ENCODE measurements at places on chromosomes 2 and 18.

- DNase-seq, result no peak
These were observed 399.3 kb downstream of the BCL11A start for GRCh38 chr2:60154142-60154541.

DNA sequence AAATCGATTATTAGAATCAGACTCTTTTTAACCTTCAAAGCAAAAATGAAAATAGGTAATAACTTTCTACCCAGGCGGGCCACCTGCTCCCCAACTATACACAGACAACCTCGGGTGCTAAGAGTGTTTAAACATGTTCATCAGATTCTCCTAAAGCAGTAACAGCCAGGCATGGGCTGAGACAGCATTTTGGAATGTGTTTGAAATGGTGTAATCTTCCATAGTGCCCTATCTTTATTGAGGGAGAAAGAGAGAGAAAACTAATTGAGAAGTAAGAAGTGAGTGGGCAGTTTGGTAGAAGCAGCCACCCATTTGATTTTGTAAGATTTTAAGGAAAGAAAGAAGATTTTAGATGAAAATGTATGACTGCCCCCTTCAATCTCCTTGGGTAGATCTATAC lies 196.1 kb upstream of the CTAGE1 start:
- DNase-seq, result no peak

DNA sequence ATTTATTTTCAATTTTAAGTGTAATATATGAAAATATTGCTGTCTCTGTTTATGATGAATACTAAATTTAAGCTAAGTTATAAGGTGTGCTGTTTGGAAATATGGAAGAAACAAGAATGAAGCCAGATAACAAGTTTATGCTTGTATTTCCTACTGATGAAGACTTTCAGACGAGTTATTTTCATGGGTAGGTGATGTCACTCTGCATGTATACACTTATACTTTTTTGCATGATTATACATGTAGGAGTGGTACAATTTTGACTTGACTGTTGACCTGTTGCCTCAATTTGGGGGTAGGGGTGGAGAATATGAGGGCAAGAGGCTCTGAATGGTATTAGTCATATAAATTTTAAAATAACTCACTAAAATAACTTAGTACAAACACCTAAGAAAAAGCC lies 133.7 kb downstream of the HAUS1 start:
- no peak for DNase-seq

DNA sequence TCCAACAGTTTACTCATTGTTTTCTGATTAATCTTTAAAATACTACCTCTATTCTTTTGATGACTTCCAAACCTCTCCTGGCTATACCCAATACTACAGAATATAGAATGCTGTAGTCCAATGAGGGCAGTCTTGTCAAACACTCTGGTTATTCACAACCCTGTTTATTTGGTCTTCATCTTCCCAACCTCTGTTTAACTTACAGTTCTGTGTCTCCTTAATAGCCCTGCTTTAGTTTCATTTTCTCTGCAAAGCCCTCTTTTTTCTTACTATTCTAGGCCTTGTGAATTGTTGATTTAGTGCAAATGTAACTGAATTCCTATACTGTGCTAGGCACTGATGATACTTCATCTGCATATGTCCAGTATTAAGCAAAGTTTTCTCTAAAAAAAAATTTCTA lies 40.0 kb downstream of the ACVR2A start:
- no peak for DNase-seq

GRCh38 chr2:190947141-190947540 lies 66.5 kb downstream of the GLS start:
- DNase-seq, result no peak

DNA sequence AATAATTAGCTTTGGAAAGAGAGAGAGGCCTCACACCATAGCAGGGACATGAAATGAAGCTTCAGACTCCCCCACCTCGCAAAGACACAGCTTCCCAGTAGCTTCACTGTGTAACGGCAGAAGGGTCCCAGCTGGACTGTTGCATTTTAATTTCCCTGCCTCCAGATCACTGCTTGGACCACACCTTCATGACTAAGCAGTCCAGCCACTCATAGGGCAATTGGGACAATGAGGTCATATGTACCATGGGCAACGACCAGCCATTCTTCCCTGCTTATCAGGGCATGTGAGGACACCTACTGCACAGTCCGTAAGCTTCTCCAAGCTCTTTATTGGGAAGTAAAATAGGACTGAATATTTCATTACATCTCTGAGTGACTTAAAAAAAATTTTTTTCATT lies 183.0 kb downstream of the MREG start:
- DNase-seq, result no peak

DNA sequence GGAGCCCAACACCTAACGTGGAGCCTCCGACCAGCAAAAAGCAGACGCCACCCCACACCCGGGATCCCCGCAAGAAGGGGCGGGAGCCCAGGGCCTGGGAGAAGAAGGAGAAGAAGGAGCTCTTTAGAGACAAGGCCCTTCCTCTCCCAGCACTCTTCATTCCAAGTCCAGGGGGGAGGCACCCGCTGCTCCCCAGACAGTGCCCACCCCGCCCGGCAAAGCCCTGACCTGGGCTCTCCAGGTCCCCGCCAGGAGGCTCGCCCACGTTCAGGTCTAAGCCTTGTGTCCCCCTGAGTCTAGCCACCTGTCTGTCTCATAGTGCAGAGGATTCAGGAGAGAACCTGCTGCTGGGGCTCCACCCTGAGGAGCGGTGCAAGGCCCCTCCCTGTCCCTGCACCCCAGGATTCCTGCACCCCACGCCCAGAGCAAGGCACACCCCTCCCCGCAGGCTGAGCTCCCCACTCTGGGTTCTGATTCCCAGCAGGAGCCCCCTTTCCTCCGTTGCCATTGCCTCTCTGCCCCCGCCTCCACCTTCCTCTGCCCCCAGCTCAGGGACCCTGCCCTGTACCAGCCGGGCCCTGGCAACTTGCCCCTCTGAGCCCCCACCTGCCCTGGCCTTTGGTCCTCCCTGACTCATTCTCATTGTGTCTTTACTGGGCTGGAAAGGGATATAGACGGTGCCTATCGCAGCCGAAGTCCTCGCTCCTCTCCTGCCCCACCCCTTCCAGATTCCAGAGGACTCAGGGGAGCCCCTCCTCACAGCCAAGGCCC lies 33.5 kb upstream of the GPC1 start:
- DNase-seq, result no peak

- DNase-seq, result no peak
These were observed 475 bp downstream of the SLC4A1AP start for GRCh38 chr2:27664154-27664574.

DNA sequence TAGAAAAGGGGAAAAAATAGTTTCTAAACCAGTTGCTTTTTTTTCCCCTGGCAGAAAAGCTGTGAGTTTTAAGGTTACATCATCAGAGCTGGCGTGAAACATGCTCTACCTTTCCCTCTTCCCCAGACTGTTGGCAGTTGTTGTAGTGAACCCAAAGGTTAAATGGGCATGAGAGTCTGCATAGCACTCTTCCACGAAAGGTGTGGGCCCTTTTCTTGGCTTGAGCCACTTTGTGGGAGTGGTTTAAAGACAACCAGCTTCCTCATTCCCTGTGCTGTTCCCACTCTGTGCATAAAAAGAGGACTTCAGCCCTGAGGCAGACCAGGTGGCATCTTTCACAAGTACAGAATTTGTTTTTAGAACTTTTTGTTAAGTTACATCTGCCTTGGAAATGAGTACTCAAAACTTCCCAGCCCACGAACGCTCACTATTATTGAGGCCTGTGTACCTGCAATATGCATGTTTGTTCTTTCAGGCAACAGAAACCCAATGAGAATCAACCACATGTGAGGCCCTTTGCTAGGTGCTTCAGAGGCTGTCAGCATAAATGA lies 243.8 kb downstream of the BABAM2 start:
- DNase-seq, result no peak

Data from GM12864 (cell line).